HCT116 (cell line): ENCODE measurements at places on chromosomes 11 and 22.

GRCh38 chr11:120645639-120646038 is 134.1 kb downstream of the GRIK4 start:
- DNase-seq, result no peak

DNA sequence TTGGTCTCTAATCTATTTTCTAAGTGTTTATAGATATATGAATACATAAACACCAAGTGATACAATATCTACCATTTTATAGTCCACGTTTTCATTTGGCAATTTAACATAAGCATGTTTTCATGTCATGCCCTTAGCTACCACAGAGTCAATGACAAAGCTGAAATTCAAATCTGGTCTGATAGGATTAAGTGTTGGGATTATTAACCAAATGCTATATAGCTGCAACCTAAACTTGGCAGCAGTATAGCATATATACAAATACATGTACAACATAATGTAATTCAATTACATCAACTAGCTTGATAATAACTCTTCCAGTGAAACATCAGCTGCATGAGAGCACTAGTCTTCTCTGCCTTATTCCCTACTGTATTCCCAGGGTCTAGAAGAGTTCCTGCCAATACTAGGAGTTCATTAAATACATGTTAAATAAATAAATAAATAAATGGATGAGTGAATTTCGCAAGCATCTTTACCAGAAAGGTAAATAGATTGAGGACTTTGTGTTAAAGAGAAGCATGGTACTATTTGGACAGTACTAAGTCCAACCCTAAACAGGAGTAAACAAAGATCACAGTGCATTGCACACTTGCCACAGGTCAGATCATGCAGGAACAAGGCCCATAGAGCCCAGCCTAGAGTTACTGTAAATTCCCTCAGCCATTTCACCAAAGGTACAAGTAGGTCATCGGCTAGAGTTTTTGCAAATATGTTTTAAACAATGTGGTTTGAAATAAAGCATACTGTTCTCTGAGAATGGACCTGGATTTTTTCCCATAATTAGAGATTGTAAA is 12.8 kb downstream of the SAA4 start:
- DNase-seq, result no peak

DNA sequence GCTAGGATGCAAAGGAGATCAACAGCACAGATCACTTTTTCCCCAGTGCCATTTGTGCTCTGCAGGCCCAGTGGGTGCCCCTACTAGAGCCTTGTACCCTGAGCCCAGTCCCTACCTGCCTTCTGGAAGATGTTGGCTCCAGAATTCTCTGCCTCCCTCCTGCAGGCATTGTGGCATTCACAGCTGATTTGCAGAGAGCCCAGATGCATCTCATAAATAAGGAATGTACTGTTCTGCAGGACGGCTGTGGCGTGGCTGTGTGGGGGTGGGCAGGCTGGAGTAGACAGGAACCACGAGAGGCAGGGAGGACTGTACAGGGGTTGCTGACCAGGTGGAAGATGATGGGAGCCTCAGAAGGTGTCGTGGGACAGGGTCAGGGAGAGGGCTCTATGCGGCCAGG is 11.2 kb upstream of the MIAT start:
- no peak for DNase-seq

DNA sequence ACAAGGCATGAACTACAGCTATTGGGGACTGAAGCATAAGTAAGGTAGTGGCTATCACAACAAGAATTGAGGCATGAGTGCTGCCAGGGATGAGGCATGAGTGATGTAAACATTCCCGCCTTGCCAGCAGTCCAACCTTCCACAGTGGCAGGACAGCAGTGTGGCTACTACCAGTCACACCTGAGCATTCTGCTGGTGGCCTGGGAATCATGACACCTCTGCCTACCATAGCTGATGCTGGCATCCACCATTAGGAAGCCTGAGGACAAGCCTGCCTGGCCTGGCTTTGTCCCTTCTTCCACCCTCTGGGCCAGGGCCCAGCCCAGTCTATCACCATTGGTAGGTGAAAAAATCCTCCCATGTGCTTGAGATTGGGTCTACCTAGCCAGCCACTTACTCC is 712.8 kb upstream of the CCDC90B start:
- DNase-seq, result no peak
